ENCODE measurements at places on chromosomes 11 and 22. TPM values are rescaled to one million over a fixed set of nuclear protein-coding genes. Genes with fewer than 3 reads are reported as not detected.

DNA sequence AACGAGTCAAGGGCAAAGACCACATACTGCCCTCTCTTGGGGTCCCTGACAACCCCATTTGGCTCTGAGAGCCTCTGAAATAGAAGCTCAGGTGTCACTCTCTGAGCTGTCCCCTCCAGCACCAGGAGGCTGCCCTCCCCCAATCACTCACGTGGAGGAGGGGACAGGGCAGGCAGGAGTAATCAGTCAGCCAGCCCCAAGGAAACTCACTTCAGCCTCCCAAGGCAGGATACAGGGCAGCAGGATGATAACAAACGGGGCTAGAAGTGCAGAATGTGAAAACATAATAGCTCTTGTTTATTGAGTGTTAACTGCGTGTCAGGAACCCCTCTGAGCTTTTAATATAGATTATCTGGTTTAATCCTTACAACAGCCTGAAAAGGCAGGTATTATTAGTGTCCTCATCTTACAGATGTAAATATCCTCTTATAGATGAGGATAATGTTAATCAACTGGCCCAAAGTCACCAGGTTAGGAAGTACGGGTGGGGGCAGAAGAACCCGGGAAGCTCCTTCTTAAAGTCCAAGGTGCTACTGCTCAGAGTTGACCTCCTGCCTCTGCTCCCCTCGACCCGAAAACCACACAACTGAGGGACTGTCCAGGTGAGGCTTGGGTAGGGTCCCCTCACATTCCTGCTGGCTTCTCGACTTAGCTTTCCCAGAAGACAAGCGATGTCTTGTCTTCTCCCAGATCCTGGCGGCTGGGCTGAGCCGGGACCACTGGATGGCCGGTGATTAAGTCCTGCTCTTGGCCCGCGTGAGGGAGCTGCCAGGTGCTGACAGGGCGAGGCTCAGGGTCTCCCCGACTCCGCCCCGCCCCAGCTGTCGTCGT, 2.7 kb downstream of the CHRM4 start:
- DNase-seq: no peak
- 0 out of 2 replicates have a peak overlapping the region, but pooled peaks have one; percentile 29 for H3K27ac ChIP-seq
- peaks cover 17% of the 10 kb centered on the region for H3K4me1 ChIP-seq
- peak overlapping the region; percentile 54 for H3K4me3 ChIP-seq

TCN1 gene
- not detected for total RNA-seq

- H3K4me1 ChIP-seq: peaks cover 27% of the 10 kb centered on the region
- H3K27me3 ChIP-seq: no peaks in the 10 kb centered on the region
- H3K4me3 ChIP-seq: peak within 1 kb of the TSS; percentile 78
- peak within 1 kb of the TSS; percentile 88 for H3K27ac ChIP-seq
Observed at GRCh38 chr11:560305-561147, at the start of the genes LMNTD2 and RASSF7. TSS of gene LMNTD2 (minus strand) at chr11:560738. CDS start at chr11:560716, 22 bp downstream. TSS of gene RASSF7 (plus strand) at chr11:560970. CDS start at chr11:561769, 799 bp downstream.

GRCh38 chr11:13421561-13421960, 41.5 kb downstream of the BTBD10 start:
- no peak overlapping the region for H3K27ac ChIP-seq
- DNase-seq: no peak
- no peaks in the 10 kb centered on the region for H3K36me3 ChIP-seq
- H3K4me1 ChIP-seq: no peaks in the 10 kb centered on the region
- H3K27me3 ChIP-seq: no peaks in the 10 kb centered on the region
- H3K4me3 ChIP-seq: no peak overlapping the region

GRCh38 chr22:20137671-20138416, 6.2 kb downstream of the ZDHHC8 start:
- H3K36me3 ChIP-seq: no peaks in the 10 kb centered on the region
- DNase-seq: no peak
- no peak overlapping the region for H3K4me3 ChIP-seq
- H3K27me3 ChIP-seq: no peaks in the 10 kb centered on the region
- H3K4me1 ChIP-seq: no peaks in the 10 kb centered on the region

DNA sequence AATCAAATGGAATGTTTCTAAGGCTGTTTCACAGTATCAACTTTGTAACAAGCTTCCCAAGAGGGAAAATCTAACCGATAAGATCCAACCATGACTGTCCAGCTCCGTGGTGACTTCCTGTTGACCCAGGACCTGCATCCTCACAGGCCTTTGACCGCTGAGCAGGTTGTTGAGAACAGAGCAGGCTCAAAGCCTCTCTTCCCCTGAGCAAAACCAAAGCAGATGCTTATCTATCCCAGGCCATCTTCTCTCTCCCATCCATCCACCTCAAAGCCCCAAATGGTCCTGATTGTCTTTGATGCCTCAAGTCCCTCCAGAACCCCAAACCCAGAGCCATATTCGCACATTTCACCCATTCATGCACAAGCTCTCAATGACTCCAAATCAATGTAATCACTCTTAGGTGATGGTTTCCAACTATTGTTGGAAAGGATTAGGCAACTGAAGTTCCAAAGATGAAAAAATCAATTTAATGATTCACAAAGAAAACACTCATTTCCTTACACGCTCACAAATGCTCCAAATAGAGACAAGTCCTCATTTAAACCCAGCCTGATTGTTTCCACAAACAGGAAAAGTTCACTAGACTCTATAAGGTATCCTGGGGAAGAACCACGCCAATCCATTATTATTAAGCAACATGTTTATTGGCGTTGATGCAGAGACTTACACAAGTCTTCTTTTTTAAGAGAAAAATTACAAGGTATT, 48.7 kb downstream of the C11orf58 start:
- H3K4me1 ChIP-seq: peaks cover 4% of the 10 kb centered on the region
- no peak overlapping the region for H3K27ac ChIP-seq
- no peak for DNase-seq
- no peaks in the 10 kb centered on the region for H3K27me3 ChIP-seq
- H3K4me3 ChIP-seq: no peak overlapping the region

- no peaks in the 10 kb centered on the region for H3K36me3 ChIP-seq
- no peak for DNase-seq
- H3K27me3 ChIP-seq: no peaks in the 10 kb centered on the region
- H3K4me3 ChIP-seq: no peak overlapping the region
- no peaks in the 10 kb centered on the region for H3K4me1 ChIP-seq
Observed at GRCh38 chr22:44051961-44052360, 27.9 kb downstream of the PARVB start.

DNA sequence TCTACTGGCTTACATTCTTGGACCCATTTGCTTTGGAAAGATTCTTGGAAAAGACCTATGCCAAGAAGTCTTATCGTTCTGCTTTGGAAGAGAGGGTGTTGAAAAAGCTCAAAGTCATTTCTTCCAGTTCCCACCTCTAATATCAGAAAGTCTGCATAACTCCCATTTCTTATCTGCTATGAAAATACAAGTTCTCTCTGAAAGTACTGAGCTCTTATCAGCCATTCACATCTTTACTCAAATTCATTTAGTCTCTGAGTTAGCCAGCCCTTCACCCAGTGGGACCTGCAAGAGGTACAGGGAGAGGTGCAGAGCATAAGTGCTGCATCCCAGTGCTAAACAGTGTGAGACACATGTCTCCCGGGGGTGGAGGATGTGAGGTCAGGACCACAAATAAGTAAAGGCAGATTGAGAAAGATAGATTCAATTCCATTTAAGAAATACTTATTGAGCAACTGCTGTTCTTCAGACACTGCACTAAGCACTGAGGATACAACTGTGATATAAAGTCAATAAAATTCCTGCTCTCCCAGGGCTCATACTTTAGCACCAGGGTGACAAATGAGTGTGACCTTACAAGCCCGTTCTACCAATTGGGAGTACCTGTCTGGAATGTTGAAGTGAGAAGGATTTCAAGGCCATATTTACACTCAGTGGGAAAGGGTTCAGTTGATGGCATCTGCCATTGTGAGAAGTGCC, 76.7 kb downstream of the PISD start:
- DNase-seq: no peak
- H3K36me3 ChIP-seq: no peaks in the 10 kb centered on the region
- H3K27me3 ChIP-seq: no peaks in the 10 kb centered on the region
- H3K4me1 ChIP-seq: no peaks in the 10 kb centered on the region
- H3K27ac ChIP-seq: no peak overlapping the region

GRCh38 chr22:20906387-20906767, 10.8 kb upstream of the CRKL start:
- H3K27ac ChIP-seq: no peak overlapping the region
- H3K4me1 ChIP-seq: no peaks in the 10 kb centered on the region
- no peak overlapping the region for H3K4me3 ChIP-seq
- H3K36me3 ChIP-seq: no peaks in the 10 kb centered on the region

GRCh38 chr11:131964698-131965483, 594.5 kb downstream of the NTM start:
- H3K4me1 ChIP-seq: no peaks in the 10 kb centered on the region
- H3K4me3 ChIP-seq: no peak overlapping the region
- no peaks in the 10 kb centered on the region for H3K27me3 ChIP-seq
- no peaks in the 10 kb centered on the region for H3K36me3 ChIP-seq
- DNase-seq: no peak
- no peak overlapping the region for H3K27ac ChIP-seq

- no peak overlapping the region for H3K27ac ChIP-seq
- no peaks in the 10 kb centered on the region for H3K4me1 ChIP-seq
- DNase-seq: no peak
- no peak overlapping the region for H3K4me3 ChIP-seq
Observed at GRCh38 chr11:115363921-115364320, 140.3 kb downstream of the CADM1 start.

TP53I11 gene
- total RNA-seq: 132 TPM

SERPINH1 gene
- 89.8 TPM for total RNA-seq

GRCh38 chr22:37239336-37240239, 4.5 kb downstream of the RAC2 start:
- no peak for DNase-seq
- H3K4me1 ChIP-seq: peaks cover 4% of the 10 kb centered on the region
- no peaks in the 10 kb centered on the region for H3K27me3 ChIP-seq

DNA sequence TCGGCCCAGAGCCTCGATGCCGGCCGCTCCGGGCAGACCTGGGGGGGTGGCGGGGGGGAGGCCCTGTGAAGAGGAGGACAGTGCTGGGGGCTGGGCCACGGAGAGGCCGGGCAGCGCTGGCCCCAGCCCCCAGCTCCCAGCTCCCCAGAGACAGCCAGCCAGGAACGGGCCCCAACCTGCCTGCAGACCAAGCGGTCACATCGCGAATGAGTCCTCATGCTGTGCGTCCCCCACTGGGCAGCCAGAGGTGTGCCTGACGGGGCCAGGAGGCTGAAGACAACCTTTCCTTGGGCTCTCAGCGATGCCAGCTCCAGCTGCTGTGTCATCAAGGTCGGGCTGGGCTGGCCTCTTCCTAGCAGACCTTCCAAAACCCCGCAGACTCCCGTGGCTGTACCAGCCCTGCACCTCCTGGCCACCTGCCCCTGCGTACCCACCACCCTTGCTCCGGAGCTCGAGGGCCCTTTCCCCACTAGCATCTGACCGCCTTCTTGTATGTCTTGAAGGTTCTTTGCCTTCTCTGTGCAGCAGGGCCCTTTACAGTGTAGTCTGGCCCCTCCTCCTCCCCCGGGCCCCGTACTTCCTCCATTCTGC, 88.4 kb downstream of the CDKN1C start:
- H3K4me1 ChIP-seq: no peaks in the 10 kb centered on the region
- H3K4me3 ChIP-seq: no peak overlapping the region
- no peak overlapping the region for H3K27ac ChIP-seq
- DNase-seq: no peak

GRCh38 chr11:35377262-35377661, 42.1 kb downstream of the SLC1A2 start:
- H3K27ac ChIP-seq: no peak overlapping the region
- no peaks in the 10 kb centered on the region for H3K36me3 ChIP-seq
- H3K4me1 ChIP-seq: no peaks in the 10 kb centered on the region
- no peaks in the 10 kb centered on the region for H3K27me3 ChIP-seq
- no peak overlapping the region for H3K4me3 ChIP-seq
- no peak for DNase-seq

IGLL1 gene
- total RNA-seq: not detected

DNA sequence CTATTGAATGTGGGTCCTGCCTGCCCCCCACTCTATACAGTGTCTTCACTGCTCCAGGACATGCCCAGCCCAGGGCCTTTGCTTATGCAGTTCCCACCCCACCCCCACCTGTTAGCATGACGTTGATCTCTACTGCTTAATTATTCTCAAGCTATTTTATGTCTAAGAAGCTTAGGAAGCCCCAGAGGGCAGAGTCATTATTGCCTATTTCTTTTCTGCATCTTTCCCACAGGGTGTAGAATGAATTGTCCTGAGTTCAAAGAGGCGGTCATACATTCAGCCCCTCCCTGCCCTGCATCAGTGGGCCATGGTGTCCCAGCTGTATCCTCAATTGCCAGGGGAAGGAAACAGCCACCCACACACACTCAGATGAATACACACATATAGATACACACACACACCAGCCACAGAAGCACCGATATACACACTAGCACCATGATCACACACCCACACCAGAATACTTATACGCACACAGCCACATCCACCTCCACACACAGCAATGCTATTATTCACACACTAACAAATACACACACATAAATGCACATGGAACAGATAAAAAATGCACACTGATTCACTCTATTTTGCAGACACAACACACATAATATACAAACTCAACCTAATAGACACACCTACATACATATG, 1.5 kb downstream of the PDE2A start:
- no peaks in the 10 kb centered on the region for H3K36me3 ChIP-seq
- no peak overlapping the region for H3K27ac ChIP-seq
- no peak for DNase-seq
- no peak overlapping the region for H3K4me3 ChIP-seq
- peaks cover 14% of the 10 kb centered on the region for H3K27me3 ChIP-seq

C1QTNF5 gene
- total RNA-seq: not detected

DNA sequence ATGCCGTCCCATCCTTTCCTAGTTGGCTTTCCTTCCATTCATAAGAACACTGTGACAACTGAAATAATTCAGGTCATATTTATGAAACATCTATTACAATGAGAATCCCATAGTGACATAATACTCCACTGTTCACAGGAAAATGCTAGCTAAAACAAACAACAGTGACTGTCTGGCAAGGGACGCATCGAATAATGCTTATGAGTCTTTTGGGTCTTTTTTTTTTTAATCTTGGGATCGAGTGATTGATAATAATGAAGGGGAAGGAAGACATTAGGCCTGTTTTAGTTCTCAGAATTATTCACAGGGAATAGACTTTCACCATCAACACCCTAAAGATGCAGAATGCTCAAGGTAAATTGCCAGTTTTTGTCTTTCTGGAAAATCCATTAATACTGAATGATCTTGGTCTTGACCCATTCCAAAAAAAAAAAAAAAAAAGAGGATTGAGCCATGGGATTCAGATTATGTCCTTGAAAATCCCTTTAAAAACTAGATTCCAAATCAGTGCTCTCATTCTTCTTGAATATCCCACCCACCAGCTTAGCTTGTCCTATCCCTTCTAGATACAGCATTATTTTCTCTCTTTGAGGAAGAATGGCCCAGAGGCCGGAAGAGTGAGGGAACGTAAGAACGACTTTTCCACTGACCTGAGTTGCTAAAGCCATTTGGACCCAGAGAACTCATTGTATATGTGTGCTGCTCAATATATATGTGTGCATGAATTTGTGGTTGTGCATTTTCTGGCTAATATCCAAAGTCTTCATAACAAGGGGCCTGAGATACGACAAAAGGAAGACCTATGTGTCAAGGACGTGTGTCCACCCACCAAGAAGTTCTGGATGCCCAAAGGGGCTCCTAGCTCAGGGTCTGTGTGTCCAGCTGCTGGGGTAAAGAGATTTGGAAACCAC, 35.2 kb upstream of the CREB3L1 start:
- peak overlapping the region; percentile 49 for H3K4me3 ChIP-seq
- DNase-seq: no peak
- H3K27me3 ChIP-seq: no peaks in the 10 kb centered on the region
- H3K4me1 ChIP-seq: peaks cover 24% of the 10 kb centered on the region
- no peaks in the 10 kb centered on the region for H3K36me3 ChIP-seq
- H3K27ac ChIP-seq: peak overlapping the region; percentile 100

Measured in Panc1 (cell line).